ENCODE measurements at places on chromosomes 12 and 14.
A peak's percentile ranks its signal among the peaks of the same experiment; 100 is the strongest.

GRCh38 chr14:53696217-53696965, 260.2 kb downstream of the BMP4 start:
- no peak for DNase-seq

GRCh38 chr12:64814432-64814831, 10.0 kb upstream of the TBC1D30 start:
- no peak for DNase-seq

DNA sequence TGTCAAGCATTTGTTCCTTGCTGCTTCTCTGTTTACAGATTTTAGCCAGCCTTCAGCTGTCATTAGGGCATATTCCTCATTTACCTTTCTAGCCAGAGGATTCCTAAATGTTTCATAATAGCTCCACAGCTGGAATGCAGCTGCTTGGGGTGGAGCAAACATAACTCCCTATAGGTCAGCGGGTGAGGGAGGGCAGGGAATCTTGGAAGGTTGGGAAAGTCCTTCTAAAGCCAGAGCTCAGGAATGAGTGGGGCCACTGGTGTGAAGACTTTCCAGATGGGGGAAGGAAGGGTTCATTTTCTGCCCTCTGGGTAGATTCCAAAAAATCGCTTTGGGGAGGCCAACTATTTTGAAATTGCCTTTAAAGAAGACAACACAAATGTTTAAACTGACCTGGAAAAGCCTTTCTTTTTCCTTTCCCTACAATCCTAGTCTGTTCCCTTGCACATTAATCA, 16.3 kb upstream of the IRF2BPL start:
- DNase-seq, result peak; percentile 75

DNA sequence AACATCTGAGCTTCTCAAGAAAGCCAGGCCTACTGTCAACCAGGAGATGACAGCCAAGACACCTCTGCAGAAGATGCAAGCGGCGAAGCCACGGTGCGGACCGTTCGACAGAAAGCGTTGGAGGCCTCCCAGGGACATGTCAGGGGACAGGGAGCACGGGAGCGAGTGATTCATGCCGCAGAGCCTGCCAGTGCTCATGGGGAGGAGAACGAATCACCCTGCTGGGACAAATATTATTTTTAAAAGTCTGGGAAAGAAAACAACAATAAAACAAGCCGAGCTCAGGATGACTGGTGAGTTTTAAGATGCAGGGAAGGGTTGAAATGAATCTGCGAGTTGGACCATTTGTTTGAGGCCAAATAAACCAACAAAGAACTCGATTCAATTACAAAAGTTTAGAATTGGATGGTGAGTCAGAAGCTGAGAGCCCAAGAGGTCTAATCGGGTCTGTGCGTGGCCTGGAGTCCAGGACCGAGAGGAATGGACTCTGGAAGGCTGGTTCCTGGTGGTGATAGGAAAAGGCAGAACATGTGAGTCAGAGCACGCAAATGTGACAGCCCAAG, 91.0 kb downstream of the RBM19 start:
- no peak for DNase-seq
